ENCODE measurements at places on chromosomes 7 and 10.

- DNase-seq, result no peak
Measured at GRCh38 chr7:133539016-133539415, 286.1 kb downstream of the EXOC4 start.

GRCh38 chr10:117014835-117015234 lies 9.8 kb upstream of the SHTN1 start:
- no peak for DNase-seq

DNA sequence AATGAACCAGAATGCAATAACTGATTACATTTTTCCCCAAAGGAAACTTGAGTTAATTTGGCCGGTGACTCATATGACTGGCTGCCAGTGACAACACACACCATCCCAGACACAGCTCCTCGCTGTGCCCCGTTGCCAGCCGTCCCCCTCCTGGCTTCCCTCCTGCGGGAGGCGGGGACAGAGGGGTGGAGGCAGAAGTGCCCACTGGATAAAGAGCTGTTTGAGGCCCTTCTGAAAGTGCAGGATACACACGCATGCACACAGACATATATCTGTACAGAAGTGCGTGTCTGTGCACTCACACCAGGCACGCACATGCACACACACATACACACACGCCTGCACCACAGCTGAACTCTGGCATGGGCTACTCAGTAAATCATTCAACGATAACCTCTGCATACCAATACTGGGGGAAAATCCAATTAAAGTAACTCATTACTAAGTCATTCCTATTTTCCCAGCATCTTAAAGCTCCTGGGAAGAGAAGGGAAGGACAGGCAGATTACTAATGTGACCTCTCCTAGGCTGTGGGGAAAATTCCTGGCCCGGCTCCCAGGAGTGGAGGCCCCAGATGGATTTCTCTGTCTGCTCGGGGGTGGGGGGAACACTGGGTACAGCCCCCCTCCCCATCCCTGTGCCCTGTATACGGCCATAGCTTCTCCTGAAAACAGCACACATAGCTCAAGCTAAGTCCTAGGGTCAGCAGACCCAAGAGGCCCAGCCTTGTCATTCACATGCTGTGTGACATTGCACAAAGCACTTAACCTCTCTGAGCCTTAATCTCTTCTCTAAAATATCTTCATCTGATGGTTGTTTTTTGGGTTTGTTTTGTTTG lies 52.3 kb upstream of the MYL10 start:
- DNase-seq, result no peak

DNA sequence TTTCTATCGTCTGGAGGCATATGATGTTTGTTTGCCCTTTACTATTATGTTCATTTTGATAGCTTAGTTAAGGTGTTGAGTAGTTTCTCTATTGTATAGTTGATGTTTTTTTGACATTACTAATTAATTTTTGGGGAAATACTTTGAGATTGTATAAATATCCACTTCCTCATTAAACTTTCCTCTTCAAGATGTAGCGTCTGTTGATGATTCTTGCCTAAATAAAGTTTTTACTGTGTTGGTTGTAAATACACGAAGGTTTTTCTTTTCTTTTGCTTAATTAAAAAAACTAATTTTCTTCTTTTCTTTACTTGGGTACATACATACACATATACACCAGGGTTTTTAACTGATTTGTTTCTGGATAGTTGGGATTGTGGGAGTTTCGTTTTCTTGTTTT lies 8.5 kb downstream of the KMT2E start:
- DNase-seq, result no peak

GRCh38 chr10:74628136-74628535 lies 198.3 kb upstream of the KAT6B start:
- DNase-seq, result no peak

DNA sequence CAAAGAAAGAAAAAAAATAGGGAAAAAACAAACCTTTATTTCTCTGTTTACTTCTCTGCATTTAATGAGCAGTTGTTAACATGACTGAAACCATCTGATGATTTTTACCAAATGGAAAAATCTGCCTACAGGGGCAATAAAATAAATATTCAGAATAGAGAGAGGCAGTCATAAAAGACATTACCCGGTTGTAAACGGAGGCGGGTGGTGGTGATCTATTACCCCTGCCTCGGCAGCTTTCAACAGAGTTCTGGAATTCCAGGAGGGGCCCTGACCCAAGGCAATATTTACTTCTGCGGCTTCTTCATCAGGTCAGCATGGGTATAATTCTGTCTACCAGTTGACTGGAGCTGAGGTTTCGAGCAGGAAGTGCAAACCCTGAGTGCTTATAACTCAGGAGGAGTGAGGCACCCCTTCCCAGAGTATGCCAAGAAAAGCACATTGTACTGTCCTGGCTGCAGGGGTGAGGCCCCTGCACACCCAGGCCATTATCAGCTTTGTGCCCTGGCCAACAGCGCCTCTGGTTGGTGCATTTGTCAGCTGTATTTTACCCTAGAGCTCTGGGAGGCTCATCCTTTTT lies 8.2 kb upstream of the CXCL12 start:
- no peak for DNase-seq

GRCh38 chr7:151017953-151018420 lies 6.3 kb downstream of the ATG9B start:
- peak; percentile 90 for DNase-seq

- DNase-seq, result no peak
Measured at GRCh38 chr10:125235093-125236069, 75.0 kb upstream of the CTBP2 start.

DNA sequence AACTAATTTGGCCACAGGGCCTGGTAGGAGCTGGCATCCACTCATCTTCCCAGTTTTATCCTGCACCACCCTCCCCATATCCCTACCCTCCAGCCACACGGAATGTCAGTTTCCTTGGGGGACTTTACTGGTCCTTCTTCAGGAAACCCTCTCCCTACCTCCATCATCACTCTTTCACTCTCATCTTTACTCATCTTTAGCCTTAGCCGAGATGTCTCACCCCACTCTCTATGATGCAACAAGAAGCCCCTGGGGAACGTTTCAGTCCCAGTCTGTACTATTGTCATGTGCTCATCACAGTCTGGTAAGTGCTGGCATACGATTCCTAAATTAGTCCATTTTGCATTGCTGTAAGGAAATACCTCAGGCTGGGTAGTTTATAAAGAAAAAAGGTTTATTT lies 34.9 kb upstream of the TMEM248 start:
- DNase-seq, result no peak

DNA sequence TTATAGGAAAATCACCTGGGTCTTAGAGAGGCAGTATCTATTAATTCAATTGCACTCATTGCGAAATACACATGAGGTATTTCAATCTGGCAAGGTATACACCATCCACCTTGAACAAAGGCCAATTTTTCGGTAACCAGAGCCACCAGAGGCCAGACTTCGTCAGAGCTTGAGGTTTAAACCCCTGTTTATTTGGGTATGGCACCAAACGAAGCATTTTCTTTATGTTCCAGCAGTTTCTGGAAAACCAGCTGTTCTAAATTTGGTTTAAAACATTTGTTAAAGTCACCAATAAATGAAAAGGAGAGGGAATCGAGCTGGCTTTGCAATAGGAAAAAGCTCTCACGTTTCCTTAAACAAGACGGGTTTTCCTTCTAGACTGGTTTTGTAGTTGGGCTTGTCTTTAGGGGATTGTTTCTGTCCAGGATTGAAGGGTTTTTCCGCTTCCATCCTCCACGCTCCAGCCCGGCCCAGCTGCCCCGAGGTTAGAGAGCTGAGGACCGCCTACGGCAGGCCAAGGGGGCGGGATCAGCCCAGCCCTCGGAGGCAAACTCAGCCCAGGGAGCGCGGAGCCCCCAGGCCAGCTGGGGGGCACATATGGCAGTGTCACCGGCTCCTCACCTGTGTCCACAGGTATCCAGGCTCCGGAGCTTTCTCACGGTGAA lies 539.4 kb upstream of the MGMT start:
- DNase-seq, result no peak

DNA sequence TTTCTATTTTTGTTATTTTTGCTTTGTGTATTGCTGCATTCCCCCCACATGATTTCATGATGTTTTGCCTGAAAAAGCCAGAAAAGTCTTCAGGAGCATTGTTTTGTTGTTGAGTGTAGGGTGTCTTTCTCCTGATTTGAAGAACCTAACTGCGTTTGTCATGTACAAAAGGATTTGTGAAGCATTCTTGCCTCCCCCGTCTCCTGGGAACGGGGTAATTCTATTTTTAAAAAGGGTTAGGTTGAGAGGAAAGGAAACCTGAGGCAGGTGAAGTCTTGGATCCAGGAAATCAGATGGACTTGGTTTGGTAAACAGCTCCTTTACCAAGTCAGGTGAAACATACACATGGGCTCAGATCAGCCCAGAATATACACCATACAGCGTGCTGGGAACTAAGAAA lies 26.0 kb upstream of the BTBD16 start:
- no peak for DNase-seq

DNA sequence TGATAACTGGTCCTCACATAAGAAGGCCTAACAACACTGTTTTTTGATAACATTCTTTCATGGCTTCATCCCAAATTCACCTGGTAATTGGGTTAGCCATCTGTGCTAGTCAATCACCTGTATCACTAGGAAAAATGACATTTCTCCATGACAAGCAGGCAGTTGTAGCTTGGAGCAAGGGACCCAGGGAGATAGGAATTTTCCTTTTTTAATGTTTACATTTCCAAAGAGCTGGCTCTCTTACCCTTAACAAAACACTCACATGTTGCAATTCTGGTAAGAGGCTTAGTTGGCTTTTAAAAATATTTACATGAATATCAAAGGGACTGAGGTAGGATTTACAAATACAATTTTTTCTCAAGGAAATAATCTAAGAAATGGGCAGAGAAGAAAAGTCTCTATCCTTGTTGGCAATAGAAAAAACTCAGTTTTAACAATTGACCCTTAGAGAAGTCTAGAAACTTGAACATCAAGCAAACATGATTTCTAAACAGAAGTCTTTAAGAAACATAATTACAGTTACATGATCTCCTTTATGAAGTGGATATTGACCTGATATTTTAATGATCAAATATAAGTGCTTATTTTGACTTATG lies 16.1 kb upstream of the AKR1C1 start:
- no peak for DNase-seq

GRCh38 chr7:155053002-155053401 lies 17.1 kb upstream of the HTR5A start:
- no peak for DNase-seq

- DNase-seq, result peak; percentile 76
Measured at GRCh38 chr7:49878089-49878488, 104.7 kb downstream of the VWC2 start.

- DNase-seq, result no peak
Measured at GRCh38 chr7:94761451-94761850, 105.5 kb upstream of the SGCE start.

DNA sequence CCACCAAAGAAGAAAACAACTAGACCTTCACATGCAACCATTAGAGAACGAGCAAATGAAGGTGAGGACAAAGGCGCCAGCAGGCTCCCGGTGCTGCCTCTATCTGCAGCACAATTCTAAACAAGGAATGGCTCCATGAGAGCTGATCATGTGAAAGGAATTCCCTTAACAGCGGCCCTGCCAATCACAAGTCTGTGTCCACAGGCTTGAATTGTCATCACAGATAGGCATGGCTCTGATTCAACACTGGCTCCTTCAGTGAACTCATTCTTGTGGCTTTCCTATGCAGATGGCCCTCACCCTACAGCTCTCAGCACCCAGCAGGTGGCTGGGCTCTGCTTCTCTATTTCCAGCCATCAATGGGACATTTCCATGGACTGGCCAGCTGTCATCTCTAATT lies 36.2 kb downstream of the LAMB1 start:
- no peak for DNase-seq

DNA sequence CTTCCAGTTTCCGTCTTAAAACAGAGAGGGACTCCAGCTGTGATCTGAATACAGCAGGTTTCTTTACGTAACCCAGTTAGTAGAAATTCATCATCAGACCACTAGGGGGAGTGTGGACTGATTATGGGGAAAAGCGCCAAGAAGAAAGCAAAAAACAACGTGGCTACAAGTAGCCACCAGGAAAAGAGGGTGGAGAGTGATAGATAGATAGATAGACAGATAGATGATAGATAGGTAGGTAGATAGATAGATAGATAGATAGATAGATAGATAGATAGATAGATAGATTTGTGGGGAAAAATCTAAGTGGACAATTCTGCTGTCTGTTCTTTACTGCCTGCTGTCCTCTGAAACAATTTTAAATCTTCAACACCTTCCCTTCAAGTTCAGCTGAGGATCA lies 12.7 kb upstream of the AKR1B10 start:
- DNase-seq, result peak; percentile 68

DNA sequence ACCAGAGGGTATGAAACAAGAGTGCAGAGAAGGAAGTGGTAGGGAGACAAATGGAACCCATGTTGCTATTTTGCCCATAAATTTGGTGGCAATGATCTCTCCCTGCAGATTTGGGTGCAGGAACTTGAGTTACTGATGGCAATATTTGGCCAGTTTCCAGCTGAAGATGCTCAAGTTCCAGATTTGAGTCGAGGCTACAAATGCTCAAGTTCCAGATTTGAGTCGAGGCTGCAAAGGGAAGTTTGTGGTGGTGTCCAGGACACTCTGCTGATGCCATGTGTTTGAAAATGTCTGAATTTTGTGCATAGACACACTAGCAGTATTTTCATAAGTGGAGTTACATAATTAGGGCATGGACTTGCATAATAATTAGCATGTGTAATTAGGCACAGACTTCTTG lies 40.8 kb downstream of the TBXAS1 start:
- DNase-seq, result no peak

DNA sequence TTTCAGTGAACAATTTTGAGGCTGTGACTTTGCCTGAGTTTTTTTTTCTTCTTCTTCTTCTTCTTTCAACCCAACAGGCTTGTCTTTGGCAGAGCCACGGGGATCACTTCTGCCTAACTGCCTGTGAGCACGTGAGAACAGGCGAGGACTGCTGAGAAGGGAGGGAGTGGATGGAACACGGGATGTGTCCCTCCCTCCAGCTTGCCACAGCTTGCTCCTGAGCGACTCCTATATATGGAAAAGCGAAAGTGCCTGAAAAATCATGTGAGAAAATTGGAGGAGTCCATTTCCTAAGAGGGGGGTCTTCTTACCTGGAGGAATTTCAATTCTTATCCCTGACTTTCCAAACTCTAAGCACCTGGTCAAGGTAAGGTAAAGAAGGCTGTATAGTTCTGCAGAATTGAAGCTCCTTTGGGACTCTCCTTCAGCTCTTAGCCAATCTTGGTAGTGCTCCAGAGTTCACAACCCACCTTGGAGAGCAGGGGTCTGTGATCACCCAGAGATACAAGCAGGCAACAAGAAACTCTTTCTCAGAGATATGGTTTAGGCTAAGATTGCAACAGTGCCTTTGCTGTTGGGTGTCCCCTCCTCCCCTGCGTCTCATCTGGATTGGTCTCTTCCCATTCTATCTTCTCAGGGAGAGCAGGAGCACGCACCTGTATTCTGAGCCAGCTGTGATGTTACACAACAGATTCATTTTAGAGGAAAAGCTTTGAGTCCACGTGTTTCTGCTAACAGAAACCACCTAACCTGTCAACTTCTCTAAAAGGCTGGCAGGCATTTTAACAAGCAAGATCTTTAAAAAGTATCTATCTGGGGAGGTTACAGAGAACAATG lies at the start of gene MAT1A:
Gene MAT1A (minus strand): TSS at position 208 of the 837 bp plus-strand sequence. CDS start 235 bp downstream, outside the sequence.
- peak; percentile 49 for DNase-seq

Measured in NCI-H526 (cell line).